ENCODE measurements at places on chromosomes 7 and 10. TPM values are rescaled to one million over a fixed set of nuclear protein-coding genes. Genes with fewer than 3 reads are reported as not detected.

Gene BHLHA15
- 0.57 TPM for total RNA-seq

Gene GBX1
- total RNA-seq = 0.41 TPM

Gene HHEX
- 6.6 TPM for total RNA-seq

Gene C10orf53
- total RNA-seq = not detected

Gene PILRA
- 2.8 TPM for total RNA-seq

Gene STOX1
- 4.0 TPM for total RNA-seq

Gene LIPF
- total RNA-seq = 19.6 TPM

Gene KNDC1
- 6.4 TPM for total RNA-seq

Gene TUBB8
- 0.46 TPM for total RNA-seq

Gene SPDYE11
- total RNA-seq = not detected

Gene MMD2
- not detected for total RNA-seq

Gene NPFFR1
- not detected for total RNA-seq

Gene WASHC2C
- 45.5 TPM for total RNA-seq

Gene IL15RA
- total RNA-seq = 1.4 TPM

Gene PCBD1
- total RNA-seq = 84.1 TPM

Gene SPDYE2B
- not detected for total RNA-seq

Gene OR6V1
- not detected for total RNA-seq

Gene RPEL1
- total RNA-seq = not detected

Gene PRSS37
- not detected for total RNA-seq

Gene GBF1
- 48.7 TPM for total RNA-seq

Gene CPA4
- 17.4 TPM for total RNA-seq

Gene SDK1
- total RNA-seq = 17.8 TPM

Gene INMT
- not detected for total RNA-seq

Gene INSYN2A
- 0.85 TPM for total RNA-seq

Gene NUTM2A
- 3.2 TPM for total RNA-seq

Gene TMEM229A
- total RNA-seq = 0.33 TPM

Gene CRYGN
- 1.3 TPM for total RNA-seq

Gene PLAU
- total RNA-seq = 5.5 TPM

Gene ENTPD1
- total RNA-seq = 1.0 TPM

Gene TAS2R4
- total RNA-seq = 1.00 TPM

Gene SGCE
- total RNA-seq = 30.9 TPM

Gene HOGA1
- 0.57 TPM for total RNA-seq
